ENCODE measurements at places on chromosomes 7 and 10.

GRCh38 chr10:69458430-69459100 is 7.3 kb downstream of the TSPAN15 start:
- DNase-seq = no peak

DNA sequence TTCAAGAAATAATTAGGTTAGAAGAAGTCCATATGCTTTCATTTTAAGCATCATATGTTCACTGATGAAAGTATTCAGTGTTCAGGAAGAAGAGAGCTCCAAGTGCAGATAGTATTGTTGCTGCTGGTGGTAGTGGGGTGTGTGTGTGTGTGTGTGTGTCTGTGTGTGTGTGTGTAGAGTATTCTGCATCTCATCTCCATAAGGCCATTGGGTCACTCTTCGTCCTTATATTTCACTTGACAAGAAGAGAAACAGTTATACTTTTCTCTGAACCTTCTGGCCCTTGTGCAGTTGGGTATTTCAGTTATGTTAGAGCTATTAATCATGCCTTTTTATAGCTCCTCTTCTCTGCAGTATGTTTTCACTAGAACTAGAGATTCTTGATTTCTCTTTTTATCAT is 26.2 kb downstream of the ADAM22 start:
- no peak for DNase-seq

GRCh38 chr7:25014756-25015155 is 34.8 kb upstream of the OSBPL3 start:
- no peak for DNase-seq

DNA sequence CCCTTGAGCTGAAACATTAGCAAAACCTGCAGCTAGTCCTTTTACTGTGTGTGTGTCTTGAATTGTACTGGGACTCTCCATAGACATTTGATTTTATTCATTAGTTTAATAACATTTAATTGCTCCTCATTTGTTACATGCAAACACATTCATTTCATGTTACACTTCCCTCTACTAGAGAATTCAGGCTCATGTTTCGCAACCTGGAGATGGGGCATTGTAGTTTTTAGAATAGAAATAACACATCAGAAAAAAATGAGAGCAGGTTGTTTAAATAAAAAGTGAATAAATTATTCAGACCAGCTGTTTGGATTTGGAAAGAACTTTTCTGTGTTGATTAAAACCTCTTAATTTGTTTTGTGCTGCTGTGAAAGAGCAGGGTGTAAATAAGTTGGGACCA is 243.9 kb downstream of the ETV1 start:
- peak; percentile 27 for DNase-seq

GRCh38 chr7:50869108-50869725 is 86.5 kb upstream of the GRB10 start:
- no peak for DNase-seq

DNA sequence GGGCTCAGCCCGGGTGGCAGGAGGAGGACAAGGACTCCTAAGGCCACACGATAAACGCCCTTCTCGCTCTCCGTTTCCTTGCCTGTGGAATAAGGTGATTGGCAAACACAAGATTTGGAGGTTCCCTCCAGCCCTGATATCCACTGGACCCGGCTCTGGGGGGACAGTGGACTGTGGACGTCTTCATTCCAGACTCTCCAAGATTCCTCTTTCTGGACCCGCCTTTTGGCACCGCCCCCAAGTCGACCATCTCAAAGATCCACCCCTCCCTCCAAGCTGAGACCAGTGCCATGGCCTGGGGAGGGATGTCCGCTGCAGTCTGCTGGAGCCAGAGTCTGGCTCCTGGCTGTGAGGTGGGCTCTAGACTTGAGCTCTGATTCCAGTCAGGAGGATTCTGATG is 23.6 kb downstream of the ZNF783 start:
- no peak for DNase-seq

GRCh38 chr10:133527771-133528271 is 658 bp downstream of the CYP2E1 start:
- no peak for DNase-seq

DNA sequence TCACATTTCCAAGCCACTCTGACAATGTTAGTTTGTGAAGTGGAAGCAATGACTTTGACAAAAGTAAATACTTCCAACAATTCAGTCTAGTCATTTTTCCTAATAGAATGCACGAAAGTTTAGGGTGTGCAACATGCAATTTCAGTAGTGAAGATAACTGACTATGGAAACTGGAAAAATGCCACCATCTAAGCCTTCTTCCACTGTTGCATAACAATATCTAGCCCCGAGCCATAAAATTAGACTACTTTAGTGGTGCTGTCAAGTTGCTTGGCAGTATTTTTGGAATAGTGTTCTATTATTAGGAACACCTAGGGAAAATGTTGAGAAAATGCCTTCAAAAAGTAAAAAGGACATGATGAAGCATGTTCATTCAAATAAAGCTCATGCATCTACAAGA is 17.9 kb downstream of the SEMA3A start:
- no peak for DNase-seq

- no peak for DNase-seq
These were observed 13.8 kb upstream of the STOX1 start for GRCh38 chr10:68813559-68813958.

GRCh38 chr10:2883238-2883637 is 184.1 kb upstream of the PFKP start:
- no peak for DNase-seq

GRCh38 chr10:71333129-71333887 is 14.2 kb downstream of the SLC29A3 start:
- peak; percentile 50 for DNase-seq

DNA sequence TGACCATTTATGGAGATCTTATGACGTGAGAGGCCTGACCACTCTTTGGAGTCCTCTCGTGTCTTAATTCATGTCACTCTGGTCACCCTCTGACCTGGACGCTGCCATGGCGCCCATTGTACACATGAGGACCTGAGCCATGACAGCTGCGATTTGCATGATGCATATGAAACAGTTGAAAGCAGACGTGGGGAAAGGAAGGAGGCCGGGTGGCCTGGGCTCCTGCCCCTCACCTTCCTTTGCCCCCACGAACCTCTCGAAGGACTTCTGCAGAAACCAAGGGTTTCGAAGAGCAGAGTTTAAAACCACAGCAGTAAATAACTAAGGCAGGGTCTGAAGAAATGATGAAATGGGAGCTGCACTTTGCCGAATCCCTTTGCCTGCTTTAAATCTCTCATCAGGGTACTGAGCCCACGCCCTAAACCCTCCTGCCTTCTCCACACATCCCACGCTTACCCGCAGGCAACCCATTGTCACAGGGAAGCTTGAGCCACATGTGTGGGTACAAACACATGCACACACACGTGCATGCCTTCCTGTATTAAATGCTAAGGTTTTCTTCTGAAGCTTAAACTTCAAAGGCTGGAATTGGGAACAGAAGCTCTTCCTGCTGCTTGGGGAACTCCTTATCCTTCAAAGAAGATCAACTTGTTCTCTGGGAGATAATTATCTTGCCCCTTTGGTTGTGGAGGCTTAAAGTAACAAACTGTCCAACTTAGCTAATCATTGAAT is 11.7 kb upstream of the CALML3 start:
- no peak for DNase-seq

Measured in NCI-H1105 (cell line).